A549 treated with dexamethasone at 1 μM for 4 hours (cell line): ENCODE measurements at places on chromosomes 11 and 22. TPM values are rescaled to one million over a fixed set of nuclear protein-coding genes. Genes with fewer than 3 reads are reported as not detected.

The VSIG10L2 gene
- not detected in 5 replicates for total RNA-seq

The MLC1 gene
- total RNA-seq: 0.02 to 0.05 TPM (median 0.02 TPM) in 5 replicates

The OR52K1 gene
- total RNA-seq: not detected in 5 replicates

The TTLL8 gene
- total RNA-seq: not detected in 5 replicates

The C11orf97 gene
- total RNA-seq: not detected in 5 replicates

The IL18 gene
- total RNA-seq: 75.9 to 94.3 TPM (median 87.5 TPM) in 5 replicates

The MMP12 gene
- total RNA-seq: 0.04 to 0.12 TPM (median 0.08 TPM) in 4 of 5 replicates, not detected in the other

The OR51B2 gene
- total RNA-seq: not detected in 5 replicates

The FJX1 gene
- 31.8 to 42.4 TPM (median 40.0 TPM) in 5 replicates for total RNA-seq

The POU2AF1 gene
- 0.04 to 0.31 TPM in 2 of 5 replicates, not detected in the others for total RNA-seq

The TBX10 gene
- total RNA-seq: not detected in 5 replicates

The DCHS1 gene
- total RNA-seq: 0.07 to 0.15 TPM (median 0.09 TPM) in 5 replicates

The OR5P2 gene
- not detected in 5 replicates for total RNA-seq

The MGAT3 gene
- 0.61 to 1.2 TPM (median 0.89 TPM) in 5 replicates for total RNA-seq

The SCGB1A1 gene
- 0.27 to 0.32 TPM in 2 of 5 replicates, not detected in the others for total RNA-seq

The DNAJB7 gene
- total RNA-seq: not detected in 5 replicates

The MYO18B gene
- 0.02 to 0.08 TPM (median 0.05 TPM) in 5 replicates for total RNA-seq

The LRRC74B gene
- total RNA-seq: 0.08 TPM in 1 of 5 replicates, not detected in the others

The RIC3 gene
- total RNA-seq: 1.1 to 2.3 TPM (median 2.0 TPM) in 5 replicates

The TIGD3 gene
- total RNA-seq: 0.80 to 1.2 TPM (median 1.0 TPM) in 5 replicates

The ROM1 gene
- 3.6 to 4.4 TPM (median 4.0 TPM) in 5 replicates for total RNA-seq

The MPZL2 gene
- total RNA-seq: 0.06 TPM in 1 of 5 replicates, not detected in the others

The MMP8 gene
- total RNA-seq: not detected in 5 replicates

The MS4A6A gene
- total RNA-seq: not detected in 5 replicates

The IMMP1L gene
- total RNA-seq: 43.3 to 108 TPM (median 45.0 TPM) in 5 replicates

The MRGPRE gene
- 0.06 to 0.14 TPM (median 0.08 TPM) in 4 of 5 replicates, not detected in the other for total RNA-seq

The APOA5 gene
- 0.05 TPM in 1 of 5 replicates, not detected in the others for total RNA-seq

The OR8G5 gene
- total RNA-seq: not detected in 5 replicates

The SRSF8 gene
- 17.2 to 18.9 TPM (median 17.9 TPM) in 5 replicates for total RNA-seq

The LRP4 gene
- total RNA-seq: 7.3 to 10.4 TPM (median 10.0 TPM) in 5 replicates

The LRRC32 gene
- total RNA-seq: 0.15 to 0.51 TPM (median 0.20 TPM) in 5 replicates

The CBX7 gene
- 0.88 to 1.2 TPM (median 0.94 TPM) in 5 replicates for total RNA-seq
